ENCODE measurements at places on chromosomes 16 and 17.

GRCh38 chr17:79627766-79628690 is 17.2 kb upstream of the RBFOX3 start:
- no peak for DNase-seq

DNA sequence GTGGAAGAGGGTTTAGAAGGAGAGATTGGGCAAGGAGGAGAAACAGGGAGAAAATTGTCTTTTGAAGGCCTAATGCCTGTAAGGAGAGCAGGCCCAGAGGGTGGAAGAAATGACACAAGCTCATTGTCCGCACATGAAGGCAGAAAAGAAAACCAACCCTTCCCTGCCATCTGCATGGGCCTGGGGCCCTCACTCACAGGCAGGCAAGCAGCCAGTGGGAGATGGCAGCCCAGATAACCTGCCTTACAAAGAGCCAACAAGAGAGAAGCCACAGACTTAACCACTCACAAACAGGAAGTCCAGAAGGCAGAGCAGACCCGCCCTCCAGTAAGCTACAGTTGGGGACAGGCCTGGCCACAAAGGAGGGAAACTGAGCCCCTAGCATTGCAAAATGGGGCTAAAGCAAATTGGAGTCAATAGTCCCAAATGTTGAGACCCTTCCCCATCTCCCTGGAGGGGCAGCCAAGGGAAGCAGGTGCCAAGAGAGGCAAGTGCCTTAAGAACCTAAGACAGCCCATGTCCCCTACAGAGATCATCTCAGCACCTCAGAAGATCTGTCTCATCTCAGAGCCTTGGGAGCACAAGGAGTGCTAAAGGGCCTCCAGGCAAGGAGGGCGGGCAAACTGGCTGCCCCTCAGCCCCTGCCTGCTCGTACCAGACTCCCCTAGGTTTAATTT is 7.3 kb upstream of the TSPOAP1 start:
- peak; percentile 83 for DNase-seq

- no peak for DNase-seq
Observed at GRCh38 chr17:65183736-65184135, 46.6 kb downstream of the RGS9 start.

DNA sequence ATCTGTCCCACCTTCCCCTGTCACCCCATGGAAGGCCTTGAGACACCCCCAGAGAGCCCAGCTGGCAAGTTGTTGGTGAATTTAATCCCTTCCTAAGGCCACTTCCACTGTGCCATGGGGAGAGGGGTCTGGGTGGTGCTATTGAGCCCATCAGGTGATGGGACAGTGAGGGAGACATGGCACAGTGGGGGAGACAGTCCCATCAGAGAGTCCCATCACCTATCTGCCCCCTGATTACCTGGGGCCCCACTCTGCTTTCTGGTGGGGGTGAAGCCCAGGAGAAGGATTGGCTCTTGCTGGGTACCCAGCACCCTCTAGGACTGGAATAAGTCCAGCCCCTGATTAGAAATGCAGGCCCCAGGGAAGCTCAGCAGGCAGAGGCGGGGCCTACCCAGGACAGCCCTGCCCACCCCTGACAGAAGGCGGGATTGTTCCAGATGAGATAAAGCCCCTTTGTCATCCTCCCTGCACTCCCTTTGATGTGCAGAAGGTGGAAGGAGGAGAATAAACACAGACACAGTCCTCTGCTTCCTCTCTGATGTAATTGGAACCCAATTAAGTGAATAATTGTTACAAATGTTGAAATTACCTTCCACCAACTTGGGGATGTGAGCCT is 18.9 kb downstream of the TMEM132E start:
- DNase-seq: no peak

- DNase-seq: no peak
Observed at GRCh38 chr17:32323046-32323445, 18.9 kb downstream of the C17orf75 start.

- DNase-seq: no peak
Observed at GRCh38 chr17:80003969-80004368, 31.7 kb downstream of the TBC1D16 start.

DNA sequence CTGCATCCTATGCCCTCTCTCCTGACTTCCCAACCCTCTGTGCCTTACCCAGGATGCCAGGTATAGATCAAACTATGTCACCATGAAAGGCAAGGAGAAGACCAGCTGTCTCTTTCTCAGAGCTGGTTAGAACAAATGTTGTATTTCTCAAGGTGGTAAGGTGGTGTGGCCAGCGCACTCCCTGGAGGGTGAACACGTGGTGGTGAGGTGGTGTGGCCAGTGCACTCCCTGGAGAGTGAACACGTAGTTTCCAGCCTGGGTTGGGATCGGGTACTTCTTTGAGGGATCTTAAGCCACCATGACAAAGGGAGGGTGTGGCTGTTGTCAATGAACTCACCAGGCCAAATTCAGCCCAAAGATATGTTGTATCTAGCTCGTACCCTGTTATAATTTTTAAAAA is 26.8 kb downstream of the KATNIP start:
- no peak for DNase-seq

DNA sequence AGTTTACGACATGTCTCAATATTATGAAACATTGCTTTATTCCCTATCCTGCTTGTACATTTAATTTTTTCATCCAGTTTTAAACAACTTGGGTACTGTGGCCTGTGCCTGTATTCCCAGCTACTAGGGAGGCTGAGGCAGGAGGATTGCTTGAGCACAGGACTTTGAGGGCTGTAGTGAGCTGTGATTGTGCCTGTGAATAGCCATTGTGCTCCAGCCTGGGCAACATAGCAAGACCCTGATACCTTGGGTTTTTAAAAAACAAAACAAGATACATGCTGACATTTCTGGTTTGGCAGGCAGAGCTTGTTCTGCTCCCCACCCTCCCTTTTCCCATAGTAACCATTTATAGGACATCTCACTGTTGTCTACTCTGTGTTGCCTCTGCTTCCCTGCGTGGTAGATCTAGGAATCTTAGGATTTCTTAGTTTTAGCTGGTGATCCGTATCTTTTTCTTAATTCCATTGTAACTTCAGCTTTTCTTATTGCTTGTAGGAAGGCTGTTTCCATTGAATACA is 35.6 kb downstream of the TENT4B start:
- no peak for DNase-seq

DNA sequence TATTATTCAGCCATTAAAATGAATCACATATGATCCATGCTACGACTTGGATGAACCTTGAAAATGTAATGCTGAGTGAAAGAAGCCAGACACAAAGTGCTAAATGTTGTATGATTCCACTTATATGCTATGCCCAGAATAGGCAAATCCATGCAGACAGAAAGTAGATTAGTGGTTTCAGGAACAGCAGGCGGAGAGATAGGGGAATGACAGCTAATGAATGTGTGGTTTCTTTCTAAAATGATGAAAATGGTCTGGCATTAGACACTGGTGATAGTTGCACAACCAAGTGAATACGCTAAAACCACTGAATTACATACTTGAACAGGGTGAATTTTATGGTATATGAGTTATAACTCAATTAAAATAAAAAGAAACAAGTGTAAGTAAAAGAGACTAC is 121.8 kb upstream of the NOG start:
- no peak for DNase-seq

- DNase-seq: no peak
Observed at GRCh38 chr16:87653234-87653633, 50.9 kb downstream of the JPH3 start.

DNA sequence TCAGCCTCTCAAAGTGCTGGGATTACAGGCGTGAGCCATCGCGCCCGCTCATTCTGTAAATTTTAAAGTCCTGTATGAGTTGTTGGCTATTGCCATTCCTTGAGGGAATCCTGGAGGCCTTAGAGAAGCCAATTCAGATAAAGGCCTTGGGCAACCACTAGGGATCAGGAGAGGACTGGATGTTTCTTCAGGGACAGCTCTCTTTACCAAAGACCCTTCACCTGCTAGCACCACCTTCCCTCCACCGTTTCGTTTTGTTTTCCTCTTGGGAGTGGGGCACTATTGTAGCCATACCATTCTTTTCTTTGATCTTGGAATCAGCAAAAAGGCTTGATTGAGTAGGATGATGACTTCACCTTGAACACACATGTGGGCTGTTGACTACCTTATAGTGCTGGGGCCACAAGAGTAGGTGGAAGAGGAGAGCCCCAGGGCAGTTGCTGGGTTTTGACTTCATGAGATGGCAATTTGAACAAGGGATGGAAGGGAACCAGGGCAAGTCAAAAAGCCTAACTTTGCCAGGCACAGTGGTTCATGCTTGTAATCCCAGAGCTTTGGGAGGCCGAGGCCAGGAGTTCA is 7.0 kb upstream of the ANKRD40CL start:
- no peak for DNase-seq

All from naive thymus-derived CD4-positive, alpha-beta T cell (primary cell).